Activated CD8-positive, alpha-beta T cell treated with anti-CD3 and anti-CD28 coated beads, Interleukin-2, amount 10 ng/mL, durations not matched to agents 7 days and 5 days (primary cell): ENCODE measurements at places on chromosomes 13 and 19.

DNA sequence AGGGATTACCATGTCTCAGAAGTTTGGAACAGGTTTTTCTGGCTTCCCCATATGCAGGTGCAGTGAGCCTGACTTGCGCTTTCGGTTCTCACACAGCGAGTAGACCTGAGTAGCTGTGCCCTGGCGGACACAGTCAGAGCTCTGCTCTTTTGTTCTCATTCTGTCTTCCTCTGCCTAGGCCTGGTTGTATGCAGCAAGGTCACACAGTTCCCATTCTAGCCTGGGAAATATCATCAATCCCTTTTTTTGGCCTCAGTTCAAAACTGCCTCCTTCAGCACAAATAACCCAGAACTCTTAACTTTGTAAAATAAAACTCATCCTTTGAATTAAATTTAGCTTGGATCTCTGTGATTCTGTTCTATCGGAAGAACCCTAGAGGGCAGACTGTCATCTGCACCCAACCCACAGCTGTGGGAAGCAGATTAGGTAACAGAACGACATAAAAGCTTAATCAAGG is 10.2 kb downstream of the OXGR1 start:
- peak; percentile 24 for DNase-seq
- peaks cover 5% of the 10 kb centered on the region for H3K27me3 ChIP-seq
- H3K4me3 ChIP-seq = no peak overlapping the region
- H3K4me1 ChIP-seq = peaks cover 6% of the 10 kb centered on the region

- H3K36me3 ChIP-seq = no peaks in the 10 kb centered on the region
- H3K27me3 ChIP-seq = no peaks in the 10 kb centered on the region
- H3K4me1 ChIP-seq = no peaks in the 10 kb centered on the region
- H3K27ac ChIP-seq = no peak overlapping the region
- no peak for DNase-seq
Measured at GRCh38 chr13:71712988-71713653, 153.9 kb downstream of the DACH1 start.

GRCh38 chr19:2717638-2718541 is 3.3 kb downstream of the DIRAS1 start:
- H3K4me1 ChIP-seq = no peaks in the 10 kb centered on the region
- peaks cover 3% of the 10 kb centered on the region for H3K36me3 ChIP-seq
- peaks cover 19% of the 10 kb centered on the region for H3K27me3 ChIP-seq
- no peak overlapping the region for H3K4me3 ChIP-seq

DNA sequence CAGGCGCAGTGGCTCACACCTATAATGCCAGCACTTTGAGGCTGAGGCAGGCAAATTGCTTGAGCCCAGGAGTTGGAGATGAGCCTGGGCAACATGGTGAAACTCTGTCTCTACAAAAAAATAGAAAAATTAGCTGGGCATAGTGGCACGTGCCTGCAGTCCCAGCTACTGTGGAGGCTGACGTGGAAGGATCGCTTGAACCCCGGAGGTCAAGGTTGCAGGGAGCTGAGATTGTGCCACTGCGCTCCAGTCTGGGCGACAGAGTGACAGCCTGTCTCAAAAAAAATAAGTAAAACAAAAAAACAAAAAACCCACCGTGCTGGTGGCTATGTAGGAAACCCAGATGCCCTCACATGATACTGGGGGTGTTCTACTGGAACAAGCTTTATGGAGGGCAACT is 16.4 kb downstream of the PHLDB3 start:
- H3K4me1 ChIP-seq = peaks cover 2% of the 10 kb centered on the region
- H3K27me3 ChIP-seq = no peaks in the 10 kb centered on the region
- H3K4me3 ChIP-seq = no peak overlapping the region

GRCh38 chr19:4575267-4576015 is 16.0 kb upstream of the SEMA6B start:
- no peak overlapping the region for H3K27ac ChIP-seq
- peaks cover 28% of the 10 kb centered on the region for H3K27me3 ChIP-seq
- H3K36me3 ChIP-seq = no peaks in the 10 kb centered on the region
- H3K4me3 ChIP-seq = no peak overlapping the region
- H3K4me1 ChIP-seq = no peaks in the 10 kb centered on the region
- DNase-seq = no peak

DNA sequence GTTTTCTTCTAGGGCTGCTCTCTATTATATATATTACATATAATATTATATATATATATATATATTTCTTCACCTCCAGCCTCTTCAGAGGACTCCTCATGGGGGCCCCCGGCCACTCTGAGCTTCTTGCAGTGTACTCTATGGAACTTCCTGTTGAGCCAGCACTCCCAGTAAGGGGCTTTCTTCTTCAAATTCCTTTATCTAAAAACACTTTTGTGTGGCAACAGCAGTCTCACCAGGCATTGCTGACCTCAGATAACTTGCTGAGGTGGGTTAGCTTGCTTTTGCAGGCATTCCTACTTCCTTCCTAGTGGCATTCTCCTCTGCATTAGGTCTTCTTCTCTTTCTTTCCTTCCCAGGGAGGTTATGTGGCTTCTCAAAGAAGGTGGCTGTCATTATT is 381.5 kb downstream of the MYO16 start:
- no peak overlapping the region for H3K27ac ChIP-seq
- no peaks in the 10 kb centered on the region for H3K27me3 ChIP-seq
- DNase-seq = no peak
- H3K36me3 ChIP-seq = no peaks in the 10 kb centered on the region
- H3K4me3 ChIP-seq = no peak overlapping the region
